ENCODE measurements at places on chromosomes 6 and 20.

GRCh38 chr20:8423482-8423881, 291.4 kb downstream of the PLCB1 start:
- DNase-seq = no peak

DNA sequence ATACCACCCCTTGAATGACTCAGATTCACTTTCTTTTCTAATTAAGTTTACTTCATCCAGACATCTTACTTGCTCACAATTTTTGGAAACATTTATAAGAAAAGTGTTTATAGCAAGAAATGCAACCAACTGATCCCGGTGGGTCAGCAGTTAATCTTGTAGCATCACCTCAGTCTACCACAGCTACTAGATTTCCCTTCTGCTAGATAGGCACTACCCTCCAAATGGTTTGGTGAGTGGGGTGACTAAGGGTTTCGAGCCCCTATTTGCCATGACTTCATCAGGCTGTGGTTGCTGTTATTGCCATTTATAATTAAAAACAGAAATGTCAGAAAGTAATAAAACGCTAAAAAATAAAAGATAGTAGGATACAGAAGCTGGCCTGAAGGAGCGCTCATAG, 930.1 kb upstream of the GJE1 start:
- DNase-seq = no peak

GRCh38 chr6:166705069-166705468, 78.0 kb upstream of the RPS6KA2 start:
- DNase-seq = no peak

- no peak for DNase-seq
These were observed 62.9 kb downstream of the CDH26 start for GRCh38 chr20:60021104-60021503.

DNA sequence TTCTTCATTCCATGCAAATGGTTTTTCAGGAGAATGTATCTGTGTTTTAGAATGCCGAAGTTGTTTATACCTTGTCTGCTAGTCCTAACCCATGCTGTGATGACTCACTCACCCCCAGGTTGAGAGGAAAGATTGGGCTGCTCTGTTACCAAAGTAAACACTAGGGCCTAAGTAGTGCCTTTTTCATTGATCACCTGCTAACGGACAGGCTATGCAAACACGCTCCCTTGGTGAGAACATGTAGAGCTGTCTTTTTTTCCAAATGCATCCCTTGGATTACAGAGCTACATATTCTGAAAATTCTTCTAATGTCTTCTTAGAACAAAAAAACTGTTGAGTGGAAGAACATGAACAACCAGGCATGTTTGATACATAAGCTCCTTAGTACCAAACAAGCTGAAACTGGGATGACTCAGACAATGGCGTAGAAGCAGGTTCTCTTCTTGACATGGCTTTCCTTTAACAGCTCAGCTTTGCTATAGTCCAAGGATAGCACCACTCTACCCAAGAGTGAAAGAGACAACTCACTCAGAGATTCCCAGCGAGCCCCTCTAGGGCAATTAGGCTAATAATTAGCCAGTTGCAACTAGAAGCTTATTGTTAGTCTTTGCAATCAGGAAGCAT, 20.5 kb downstream of the PERP start:
- no peak for DNase-seq

GRCh38 chr6:162857326-162857725, 129.6 kb downstream of the PACRG start:
- DNase-seq = no peak

- DNase-seq = no peak
These were observed 3.7 kb upstream of the SYNDIG1 start for GRCh38 chr20:24465730-24466129.

GRCh38 chr6:169230322-169230665, 23.4 kb downstream of the THBS2 start:
- no peak for DNase-seq

Data from CD4-positive, alpha-beta T cell treated with Interleukin-6 at 100 ng/mL for 8 hours (primary cell).